ENCODE measurements at places on chromosomes 7 and 10. TPM values are rescaled to one million over a fixed set of nuclear protein-coding genes. Genes with fewer than 3 reads are reported as not detected.

The GALNT17 gene
- total RNA-seq = not detected

The CBLL1 gene
- total RNA-seq = 10.4 TPM

The ANKRD22 gene
- total RNA-seq = 9.2 TPM

The IFIT2 gene
- total RNA-seq = 0.21 TPM

The LRRTM3 gene
- total RNA-seq = not detected

The MGMT gene
- total RNA-seq = 37.8 TPM

The LRRC17 gene
- total RNA-seq = 0.72 TPM

The PTN gene
- 0.24 TPM for total RNA-seq

The DEPP1 gene
- 2.1 TPM for total RNA-seq

The CHST12 gene
- total RNA-seq = 1.7 TPM

The TDRD1 gene
- total RNA-seq = 1.4 TPM

The WAPL gene
- 39.5 TPM for total RNA-seq

The PCBD1 gene
- total RNA-seq = 51.8 TPM

The EGFR gene
- total RNA-seq = 281 TPM

The ACBD7 gene
- 0.48 TPM for total RNA-seq

The TNS3 gene
- 2.8 TPM for total RNA-seq

The CFAP70 gene
- 1.3 TPM for total RNA-seq

The MBL2 gene
- not detected for total RNA-seq

The FKBP6 gene
- not detected for total RNA-seq

The KRIT1 gene
- 21.7 TPM for total RNA-seq

The KCNMA1 gene
- total RNA-seq = 16.8 TPM

The DOCK4 gene
- 10.6 TPM for total RNA-seq

The ANKRD30A gene
- not detected for total RNA-seq

The ZNF438 gene
- 0.96 TPM for total RNA-seq

The PCDH15 gene
- not detected for total RNA-seq

The PILRB gene
- total RNA-seq = 5.8 TPM

The WIPF3 gene
- total RNA-seq = 0.21 TPM

The ENKUR gene
- under 0.01 TPM for total RNA-seq

The KEL gene
- 0.72 TPM for total RNA-seq

The AGR3 gene
- total RNA-seq = not detected

The PAPSS2 gene
- 1.1 TPM for total RNA-seq

The SYT15 gene
- not detected for total RNA-seq

The SNX10 gene
- total RNA-seq = 1.1 TPM

The COPS6 gene
- 53.5 TPM for total RNA-seq

The ASL gene
- total RNA-seq = 17.1 TPM

The IL15RA gene
- 1.3 TPM for total RNA-seq

The OR6B1 gene
- not detected for total RNA-seq

The SVIL gene
- total RNA-seq = 26.4 TPM

The SPRN gene
- total RNA-seq = not detected

The C7orf57 gene
- 0.21 TPM for total RNA-seq

The PNLIPRP1 gene
- not detected for total RNA-seq

The CHN2 gene
- not detected for total RNA-seq

The LCOR gene
- 17.4 TPM for total RNA-seq

The GRM8 gene
- total RNA-seq = not detected

The CALY gene
- total RNA-seq = not detected

The GPR37 gene
- total RNA-seq = 1.4 TPM

The GIMAP4 gene
- 2.2 TPM for total RNA-seq

The STOX1 gene
- 0.21 TPM for total RNA-seq

The PLXNA4 gene
- not detected for total RNA-seq

Data from tracheal epithelial cell (primary cell).